ENCODE measurements at places on chromosomes 7 and 10. TPM values are rescaled to one million over a fixed set of nuclear protein-coding genes. Genes with fewer than 3 reads are reported as not detected.

GRCh38 chr10:32930036-32930435 is 28.0 kb downstream of the ITGB1 start:
- no peak for DNase-seq

DNA sequence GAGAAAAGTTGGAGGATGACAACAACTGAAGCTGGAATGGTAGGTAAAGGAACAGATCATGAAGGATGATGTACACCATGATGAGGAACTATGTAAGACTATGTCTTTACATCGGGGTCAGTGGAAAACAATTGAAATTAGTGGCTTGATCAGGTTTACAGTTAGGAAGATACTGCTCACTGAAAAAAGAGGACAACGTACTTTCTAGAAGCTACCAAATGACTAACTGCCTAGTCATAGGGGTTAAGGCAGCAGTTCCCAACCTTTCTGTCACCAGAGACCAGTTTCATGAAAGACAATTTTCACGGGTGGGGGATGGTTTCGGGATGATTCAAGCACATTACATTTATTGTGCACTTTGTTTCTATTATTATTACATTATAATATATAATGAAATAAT is 91.6 kb upstream of the ANKRD1 start:
- no peak for DNase-seq

GRCh38 chr7:66952343-66953043 is 31.5 kb downstream of the TMEM248 start:
- DNase-seq, result no peak

GRCh38 chr10:94146313-94146712 is 152.6 kb downstream of the PLCE1 start:
- no peak for DNase-seq

GRCh38 chr10:3950676-3951275 is 165.8 kb upstream of the KLF6 start:
- DNase-seq, result no peak

FOXK1 gene
- total RNA-seq, result 56.7 TPM

FFAR4 gene
- not detected for total RNA-seq

All from mesothelial cell of epicardium (in vitro differentiated cells).